ENCODE measurements at places on chromosomes 3 and 15. TPM values are rescaled to one million over a fixed set of nuclear protein-coding genes. Genes with fewer than 3 reads are reported as not detected.

DNA sequence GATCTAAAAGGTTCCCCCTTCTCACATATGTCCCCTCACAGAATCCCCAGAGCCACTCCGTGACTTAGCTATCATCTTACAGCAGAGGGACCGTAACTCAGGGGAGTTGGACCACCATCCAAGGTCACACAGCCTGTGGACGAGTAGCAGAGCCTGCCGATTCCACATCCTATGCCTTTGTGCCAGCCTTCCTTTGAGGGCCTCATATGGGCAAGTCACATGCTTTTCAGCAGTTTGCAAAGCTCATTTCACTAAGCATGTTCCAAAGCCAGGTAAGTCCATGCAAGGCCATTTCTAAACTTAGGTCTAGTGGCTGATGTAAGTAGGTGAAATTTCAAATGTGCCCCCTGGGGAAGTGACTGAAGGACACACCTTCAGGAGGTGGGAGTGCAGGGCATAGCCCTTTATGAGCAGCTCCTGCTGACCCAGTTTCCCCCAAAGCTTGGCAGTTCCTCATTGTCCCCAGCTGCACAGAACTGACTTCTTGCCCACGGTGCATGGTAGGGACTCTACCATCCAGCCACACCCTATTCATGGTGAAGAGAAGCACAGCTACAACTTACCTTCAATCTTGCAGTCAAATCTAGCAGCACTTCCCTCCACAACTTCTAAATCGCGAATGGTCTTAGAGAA lies 33.3 kb upstream of the HACD2 start:
- no peak for DNase-seq

DNA sequence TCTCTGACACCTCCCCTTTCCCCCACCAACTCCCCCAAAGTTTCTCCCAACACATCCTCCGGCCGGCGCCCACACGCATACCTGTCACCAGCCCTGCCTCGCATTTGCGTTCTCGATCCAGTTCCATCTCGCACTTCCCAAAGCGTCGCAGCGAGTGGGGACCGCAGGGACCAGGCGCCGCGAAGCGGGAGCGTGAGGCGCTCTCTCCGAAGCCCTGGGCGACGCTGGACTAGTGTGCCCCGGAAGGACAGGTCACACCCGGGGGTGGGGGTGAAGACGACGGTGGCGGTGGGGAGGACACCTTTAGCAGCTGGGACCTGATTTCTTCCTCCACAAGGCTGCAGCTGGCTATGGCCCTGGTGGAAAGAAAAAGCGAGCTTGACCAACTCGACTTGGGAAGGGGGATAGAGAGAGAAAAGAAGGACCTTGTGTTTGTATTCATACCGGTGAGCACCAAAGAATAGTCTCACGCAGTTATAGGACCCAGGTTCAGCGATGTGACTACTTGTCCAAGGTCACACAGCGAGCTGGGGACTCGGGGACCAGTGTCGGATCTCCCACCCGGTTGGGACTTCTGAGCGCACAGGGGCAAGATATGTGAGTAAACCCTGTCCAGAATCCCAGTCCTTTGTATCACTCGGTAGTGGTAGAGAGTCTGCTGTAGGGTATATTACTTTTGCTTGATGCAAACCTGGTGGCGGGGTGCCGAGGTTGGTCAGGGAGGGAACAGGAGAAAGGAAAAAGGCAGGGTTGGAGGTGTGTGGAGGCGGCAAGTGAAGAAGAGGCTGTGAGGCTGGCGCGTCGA lies 607 bp upstream of the GHSR start:
- no peak for DNase-seq

WNT7A gene
- total RNA-seq: not detected

SV2B gene
- total RNA-seq: not detected

- no peak for DNase-seq
Observed at GRCh38 chr3:138054057-138054456, 44.1 kb downstream of the CLDN18 start.

DNA sequence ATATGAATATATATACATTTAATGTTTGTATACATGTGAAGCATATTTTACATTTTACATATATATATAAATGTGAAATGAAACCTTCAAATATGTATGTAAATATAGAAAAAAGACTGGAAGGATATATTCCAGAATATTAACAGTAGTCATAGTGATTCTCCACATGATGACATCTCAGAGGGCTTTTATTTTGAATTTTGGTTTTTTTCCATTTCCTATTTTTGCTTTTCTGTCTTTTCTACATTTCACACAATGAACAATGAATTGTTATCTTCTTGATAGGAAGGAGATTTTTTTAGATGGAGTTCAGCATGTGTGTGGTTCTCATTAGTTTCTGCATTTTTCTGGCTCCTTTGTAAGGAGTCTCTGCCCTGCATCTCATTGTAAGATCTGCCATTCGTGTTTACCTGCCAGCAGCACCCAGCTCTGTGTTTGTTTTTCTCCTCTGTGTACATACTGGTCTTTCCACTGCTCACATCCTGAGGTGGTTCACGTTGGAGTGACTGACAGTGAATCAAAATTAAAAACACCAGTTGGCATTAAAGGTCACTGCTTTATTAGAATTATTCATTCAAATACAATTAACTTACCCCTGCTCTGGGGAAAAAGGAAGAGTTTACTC lies 425.3 kb upstream of the MDFIC2 start:
- DNase-seq: no peak

- DNase-seq: no peak
Observed at GRCh38 chr3:34155666-34156065, 357.2 kb downstream of the PDCD6IP start.

GRCh38 chr3:101104321-101104720 lies 111.1 kb upstream of the ABI3BP start:
- DNase-seq: no peak

All from HFFc6 (cell line).